ENCODE measurements at places on chromosomes 2 and 18. TPM values are rescaled to one million over a fixed set of nuclear protein-coding genes. Genes with fewer than 3 reads are reported as not detected.

MROH2A gene
- under 0.01 TPM for total RNA-seq

DNA sequence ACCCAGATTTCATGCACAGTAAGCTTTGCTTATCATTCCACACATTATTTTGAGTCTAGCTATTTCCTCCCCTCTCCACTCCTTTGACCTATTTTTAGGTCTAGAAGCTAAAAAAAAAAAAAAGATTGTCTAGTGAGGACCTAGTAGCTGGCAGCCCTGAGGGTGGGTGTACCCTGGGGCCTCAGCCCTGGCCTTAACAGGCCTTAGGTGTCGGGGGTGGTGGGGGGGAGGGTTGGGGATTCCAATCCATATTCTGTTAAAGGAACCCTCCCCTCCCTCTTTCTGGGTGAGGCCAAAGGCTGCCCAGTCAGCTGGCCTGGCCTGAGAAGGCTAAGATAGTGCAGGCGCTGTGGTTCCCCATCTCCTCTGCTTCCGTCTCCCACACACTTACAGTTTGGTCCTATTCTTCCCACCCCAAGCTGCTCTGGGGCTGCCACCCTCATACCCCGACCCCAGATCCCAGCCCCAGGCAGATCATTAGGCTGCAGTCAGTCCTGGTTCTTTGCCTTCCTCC, 65.5 kb upstream of the HK2 start:
- peak; percentile 76 for DNase-seq

DNA sequence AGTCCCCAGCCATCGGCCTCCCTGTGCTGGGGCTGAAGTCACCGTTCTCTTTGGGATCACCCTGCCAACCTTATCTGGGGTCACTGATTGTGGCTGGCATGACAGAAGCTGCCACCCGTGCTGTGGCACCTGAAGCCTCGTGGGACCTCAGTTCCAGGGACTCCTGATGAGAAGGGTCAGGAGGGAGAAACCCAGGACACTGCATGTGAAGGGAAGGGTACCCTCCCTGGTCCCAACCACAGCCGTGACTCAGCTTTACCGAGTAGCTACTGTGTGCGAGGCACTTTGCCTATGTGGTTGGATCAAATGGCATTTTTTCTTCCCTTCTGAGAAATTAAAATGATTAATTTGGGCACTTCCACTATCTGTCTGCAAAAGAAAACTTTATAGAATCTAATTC, 64.4 kb downstream of the SP110 start:
- no peak for DNase-seq

- DNase-seq, result no peak
Measured at GRCh38 chr2:59997371-59997770, 556.1 kb downstream of the BCL11A start.

Data from fibroblast of the aortic adventitia (primary cell).